Left colon (tissue), 2 donors: ENCODE measurements at places on chromosomes 3 and 15.

- no peak for DNase-seq
These were observed 158.2 kb downstream of the SPATA16 start for GRCh38 chr3:172982736-172983364.

DNA sequence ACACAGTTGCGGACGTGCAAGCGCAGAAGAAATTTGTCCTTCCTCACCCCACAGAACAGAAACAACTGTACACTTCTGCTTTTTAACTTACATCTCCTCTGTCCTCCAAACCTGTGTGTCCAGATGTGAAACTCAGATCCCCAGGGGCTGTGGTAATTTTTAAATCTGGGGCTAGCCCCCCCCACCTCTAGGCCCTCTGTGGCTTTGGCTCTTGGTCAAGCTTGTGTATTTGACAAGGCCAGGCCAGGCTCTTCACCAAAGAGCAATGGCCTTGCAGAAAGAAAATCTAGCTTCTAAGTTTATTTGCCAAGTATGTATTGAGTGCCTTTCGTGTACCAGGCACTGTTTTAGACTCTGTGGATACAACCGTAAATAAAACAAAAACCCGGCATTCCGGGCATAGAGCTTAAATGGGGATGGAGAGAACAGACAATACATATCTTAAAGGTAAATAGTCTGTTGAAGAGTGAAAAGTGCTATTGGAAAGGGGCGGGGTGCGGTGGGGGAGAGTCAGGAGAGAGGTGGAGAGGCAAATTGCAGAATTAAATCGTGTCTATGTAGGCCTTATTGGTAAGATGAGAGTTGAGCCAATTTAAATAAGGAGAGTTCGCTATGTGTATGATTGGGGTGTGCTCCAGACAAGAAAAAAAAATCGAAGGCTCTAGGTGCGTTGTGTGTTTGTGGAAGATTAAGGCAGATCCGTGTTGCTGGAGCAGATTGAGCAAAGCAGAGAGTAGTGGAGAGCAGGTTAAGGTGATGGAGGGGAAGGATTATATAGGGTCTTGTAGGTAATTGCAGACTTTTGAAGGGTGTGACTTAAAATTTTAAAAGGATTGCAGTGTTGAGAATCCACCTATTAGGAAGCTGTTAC lies 781 bp upstream of the DPH6 start:
- DNase-seq, result no peak

DNA sequence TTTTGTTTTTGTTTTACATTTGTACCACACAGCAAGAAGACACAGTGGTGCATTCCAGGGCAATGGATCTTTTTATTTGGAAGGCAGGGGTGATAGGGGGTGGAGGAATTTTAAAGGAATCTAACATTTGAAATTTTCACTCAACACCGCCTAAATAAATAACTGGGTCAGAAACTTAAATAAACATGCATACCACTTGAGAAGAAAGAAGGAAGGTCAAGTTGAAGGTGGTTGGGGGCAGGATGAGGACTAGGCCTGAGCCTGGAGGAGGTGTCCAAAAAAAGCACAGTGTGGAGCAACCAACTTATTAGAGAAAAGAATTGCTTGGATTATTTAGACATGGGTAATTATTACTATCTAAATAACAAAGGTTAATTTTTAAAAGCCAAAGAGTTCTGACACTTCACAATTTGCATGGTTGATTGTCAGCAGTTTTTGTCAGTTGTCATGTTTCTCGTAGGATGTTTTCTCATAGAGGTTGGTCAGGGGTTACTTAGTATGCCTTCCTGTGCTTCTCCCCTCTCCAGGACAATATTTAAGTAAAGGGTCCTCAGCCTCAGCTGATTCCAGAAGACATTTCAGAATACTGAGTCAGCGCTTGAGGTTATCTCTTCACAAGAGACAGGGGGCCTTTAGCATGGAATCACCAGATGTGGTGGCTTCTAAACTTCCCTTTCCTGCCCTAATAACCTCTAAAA lies 173.7 kb upstream of the SLC2A2 start:
- no peak for DNase-seq

- DNase-seq, result no peak
These were observed 44.9 kb downstream of the CHDH start for GRCh38 chr3:53801319-53801718.

DNA sequence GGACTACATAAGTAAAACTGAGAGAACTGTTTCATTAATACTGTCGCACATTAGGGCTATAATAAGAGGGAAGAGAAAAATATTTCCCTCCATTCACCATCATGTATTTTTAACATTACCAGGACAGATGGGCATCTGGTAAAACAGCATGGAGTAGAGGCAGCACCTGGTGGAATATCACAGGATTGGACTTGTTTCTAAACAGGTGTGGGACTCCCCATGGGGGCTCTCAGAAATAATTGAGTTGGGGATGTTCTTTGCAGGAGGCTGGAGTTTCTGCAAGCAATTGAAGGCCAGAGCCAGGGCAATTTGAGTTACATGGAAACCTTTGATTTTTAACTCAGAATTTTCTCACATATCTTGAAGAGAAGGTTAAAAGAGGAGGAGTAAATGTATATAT lies 8.4 kb upstream of the MINDY2 start:
- DNase-seq, result no peak

- no peak for DNase-seq
These were observed 1.3 kb downstream of the RAB5A start for GRCh38 chr3:19948226-19948591.

- no peak for DNase-seq
These were observed 104.6 kb downstream of the ZIC1 start for GRCh38 chr3:147513785-147514184.

DNA sequence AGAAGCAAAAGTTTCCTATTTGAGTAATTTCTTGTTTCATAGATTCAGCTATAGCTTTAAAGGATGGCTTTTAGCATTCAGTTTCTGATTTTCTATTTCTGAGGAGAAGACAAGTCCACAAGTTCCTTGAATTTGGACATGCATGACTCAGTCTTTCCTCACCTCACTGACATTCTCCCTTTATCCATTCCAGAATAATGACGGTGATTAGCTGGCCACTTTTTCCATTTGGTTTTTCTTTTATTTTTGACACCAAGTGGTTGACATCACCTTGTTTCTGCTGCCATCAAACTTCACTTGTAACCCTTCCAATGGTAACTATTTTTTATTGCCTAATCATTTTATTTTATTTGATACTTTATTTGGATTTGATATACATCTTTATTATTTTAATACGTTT lies 404.4 kb upstream of the KCNMB2 start:
- no peak for DNase-seq

- DNase-seq, result no peak
These were observed 27.6 kb downstream of the OPA1 start for GRCh38 chr3:193620650-193621049.

- DNase-seq, result no peak
These were observed 54.3 kb downstream of the DGKG start for GRCh38 chr3:186307594-186308221.

DNA sequence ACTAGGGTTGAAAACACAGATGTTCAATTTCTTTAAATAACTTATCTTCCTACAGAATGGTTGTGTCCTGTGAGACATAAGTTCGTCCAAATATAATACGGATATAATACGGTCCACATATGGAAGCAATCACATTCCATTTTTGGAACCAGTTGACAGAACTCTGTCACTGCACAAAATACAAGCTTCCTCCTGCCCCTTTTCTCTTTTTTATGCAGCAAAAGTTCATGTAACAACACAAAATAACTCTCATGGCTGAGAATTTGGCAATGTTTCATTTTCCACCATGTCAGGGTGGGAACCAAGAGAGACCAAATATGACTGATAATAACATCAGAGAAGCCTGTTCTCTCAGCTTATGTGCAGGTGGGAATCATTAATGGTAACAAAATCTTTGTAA lies 158.1 kb upstream of the ZNF385D start:
- no peak for DNase-seq

- DNase-seq, result no peak
These were observed 54.4 kb downstream of the NUP210 start for GRCh38 chr3:13365390-13366379.

DNA sequence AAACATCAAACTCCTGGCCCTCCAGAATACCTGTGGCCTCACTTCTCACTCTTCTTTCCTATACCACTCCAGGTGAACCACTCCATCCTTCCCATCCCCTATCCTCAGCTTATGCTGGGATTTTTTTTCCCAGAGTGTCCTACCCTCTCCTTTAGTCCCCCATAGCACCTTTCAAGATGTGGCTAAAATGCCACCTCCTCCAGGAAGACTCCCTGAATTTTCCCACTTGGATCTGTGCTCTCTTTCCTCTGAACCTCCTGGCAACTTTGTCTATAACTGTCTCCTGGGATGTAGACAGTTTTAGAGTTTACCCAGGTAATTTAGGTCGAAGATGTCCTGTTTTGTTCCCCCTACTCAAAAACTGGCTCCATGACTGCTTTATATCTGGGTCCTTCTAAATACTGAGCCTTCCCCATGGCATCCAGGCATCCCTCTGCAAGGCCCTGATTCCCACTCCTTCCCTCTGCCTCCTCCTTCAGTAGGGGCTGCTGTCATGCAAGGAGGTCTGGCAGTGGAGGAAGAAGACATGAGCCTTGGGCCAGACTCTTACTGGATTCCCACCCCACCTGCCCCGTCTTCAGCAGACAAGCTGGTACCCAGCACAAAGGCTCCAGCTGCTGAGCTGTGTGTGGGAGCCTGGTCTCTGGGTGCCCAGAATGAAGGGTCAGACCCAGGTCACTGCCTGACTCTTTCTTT lies 161.5 kb downstream of the SMAD6 start:
- DNase-seq, result no peak

- no peak for DNase-seq
These were observed 2.9 kb downstream of the RBSN start for GRCh38 chr3:15096046-15096445.

DNA sequence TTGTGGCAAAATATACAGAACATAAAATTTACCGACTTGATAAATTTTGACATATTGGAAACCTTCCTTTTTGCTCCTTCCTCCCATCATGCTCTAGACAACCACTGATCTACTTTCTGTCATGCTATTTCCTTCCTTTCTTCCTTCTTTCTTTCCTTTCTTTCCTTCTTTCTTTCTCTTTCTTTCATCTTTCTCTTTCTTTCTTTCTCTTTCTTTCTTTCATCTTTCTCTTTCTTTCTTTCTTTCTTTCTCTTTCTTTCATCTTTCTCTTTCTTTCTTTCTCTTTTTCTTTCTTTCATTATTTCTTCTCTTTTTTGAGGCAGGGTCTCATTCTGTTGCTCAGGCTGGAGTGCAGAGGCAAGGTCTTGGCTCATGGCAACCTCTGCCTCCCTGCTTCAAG lies 8.9 kb upstream of the TMEM45A start:
- DNase-seq, result no peak

DNA sequence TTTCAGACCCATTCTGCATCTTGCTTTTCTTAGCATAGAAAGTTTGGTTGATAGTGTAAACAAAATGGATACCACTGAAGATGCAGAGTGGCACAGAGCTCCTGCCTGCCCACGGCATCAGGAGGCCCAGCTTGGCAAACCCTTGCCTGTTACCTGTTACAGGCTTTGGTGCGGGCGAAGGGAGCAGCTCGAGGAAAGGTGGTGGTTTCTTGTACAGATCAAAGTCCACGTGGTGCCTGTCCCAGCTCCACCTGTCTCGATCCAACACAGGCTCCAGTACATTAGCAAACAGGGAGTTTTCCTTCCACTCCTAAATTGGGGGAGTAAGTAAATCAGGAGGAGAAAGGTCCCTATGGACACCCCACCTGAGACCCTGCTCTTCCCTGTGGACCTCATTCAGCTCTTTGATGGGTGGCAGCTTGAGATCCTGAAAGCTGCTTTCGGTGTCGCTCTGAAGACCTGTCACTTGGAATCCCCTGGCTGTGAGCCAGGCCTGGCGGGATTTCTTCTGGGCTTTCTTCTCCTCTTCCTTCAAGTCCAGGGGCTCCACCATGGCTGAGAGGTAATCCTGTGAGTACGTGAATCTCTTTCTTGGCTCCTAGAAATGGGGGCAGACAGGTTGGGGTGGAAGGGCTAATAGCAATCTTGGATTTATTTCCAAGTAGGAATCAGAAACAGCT lies 35.7 kb downstream of the ACAD9 start:
- DNase-seq, result no peak

- no peak for DNase-seq
These were observed 64.5 kb upstream of the CTSH start for GRCh38 chr15:79009379-79009778.

GRCh38 chr15:91294795-91295194 lies 194.7 kb downstream of the SV2B start:
- no peak for DNase-seq

GRCh38 chr3:71653414-71653807 lies 69.9 kb upstream of the FOXP1 start:
- DNase-seq, result no peak

DNA sequence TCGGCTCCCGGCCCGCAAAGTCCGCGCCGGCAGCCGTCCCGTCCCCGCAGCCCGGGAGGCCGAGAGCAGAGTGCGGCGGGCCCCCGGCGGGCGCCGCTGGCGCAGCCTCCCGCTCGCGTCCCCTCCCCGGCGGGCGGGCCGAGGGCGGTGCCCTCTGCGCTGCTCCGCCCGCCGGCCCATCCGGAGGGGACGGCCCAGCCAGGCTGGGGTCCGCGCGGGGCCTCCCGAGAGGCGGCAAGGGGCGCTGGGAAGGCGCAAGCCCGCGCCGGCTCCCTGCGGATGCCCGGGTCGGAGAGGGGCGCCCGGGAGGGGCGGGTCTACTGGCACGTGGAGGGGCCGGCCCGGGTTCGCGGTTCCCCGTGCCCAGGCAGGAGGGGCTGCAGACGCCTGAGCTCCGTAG lies at the start of the genes CLCN2 and POLR2H:
TSS of gene CLCN2 (minus strand) at position 74 of the 400 bp plus-strand sequence. CDS start 126 bp downstream, outside the sequence.
TSS of gene POLR2H (plus strand) at position 179 of the 400 bp plus-strand sequence. CDS start 1,783 bp downstream, outside the sequence.
- no peak for DNase-seq

GRCh38 chr3:157099326-157100095 lies 60.4 kb downstream of the CCNL1 start:
- DNase-seq, result no peak

DNA sequence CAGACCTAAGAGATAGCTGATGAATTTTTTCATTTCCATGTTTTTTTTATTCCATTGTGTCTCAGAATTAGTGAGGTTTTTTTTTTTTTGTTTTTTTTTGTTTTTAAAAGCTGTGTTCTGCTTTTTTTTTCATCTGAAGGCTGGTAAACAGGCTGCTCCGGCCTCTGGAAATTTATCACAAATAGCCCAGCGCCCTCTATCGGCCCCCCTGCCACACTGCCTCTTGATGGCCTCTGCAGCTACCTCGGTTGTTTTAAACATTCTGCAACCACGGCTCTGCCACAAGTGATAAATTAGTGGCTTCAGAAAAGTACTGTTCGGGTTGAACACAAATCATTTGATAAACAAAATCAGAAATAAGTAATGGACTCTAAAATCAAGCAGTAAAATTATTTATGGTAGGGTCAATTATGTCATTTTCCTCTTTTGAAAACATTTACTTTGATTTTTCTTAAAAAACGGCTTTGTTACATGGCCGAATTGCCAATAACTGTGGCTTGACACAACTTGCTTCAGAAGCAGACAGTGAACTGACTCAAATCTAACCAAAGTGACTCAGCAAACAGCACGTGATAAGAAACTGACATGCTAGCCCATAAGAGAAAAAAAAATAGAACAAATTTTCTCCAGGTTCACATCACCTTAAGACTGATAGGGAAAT lies 87.8 kb downstream of the RSL24D1 start:
- peak; percentile 68 for DNase-seq

DNA sequence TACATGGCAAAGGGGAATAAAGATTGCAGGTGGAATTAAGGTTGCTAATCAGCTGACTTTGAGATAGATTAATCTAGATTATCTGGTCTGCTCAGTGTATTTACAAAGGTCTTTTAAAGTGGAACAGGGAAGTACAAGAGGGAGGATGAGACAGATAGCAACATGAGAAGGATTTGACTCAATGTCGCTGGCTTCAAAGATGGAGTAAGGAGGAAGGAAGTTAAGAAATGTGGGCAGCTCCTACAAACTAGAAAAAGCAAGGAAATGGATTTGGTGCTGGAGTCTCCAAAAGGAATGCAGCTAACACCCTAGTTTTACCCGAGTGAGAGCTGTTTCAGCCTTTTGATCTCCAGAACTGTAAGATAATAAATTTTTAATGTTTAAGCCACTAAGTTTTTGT lies 180.7 kb upstream of the TTC14 start:
- no peak for DNase-seq
